ENCODE measurements at places on chromosomes 6 and 20. TPM values are rescaled to one million over a fixed set of nuclear protein-coding genes. Genes with fewer than 3 reads are reported as not detected.

Gene ADAM33
- 19.5 TPM for total RNA-seq

Gene TMC2
- total RNA-seq: not detected

Gene TGM2
- total RNA-seq: 1,516 TPM

Gene SFTA2
- not detected for total RNA-seq

Gene PTK6
- 0.14 TPM for total RNA-seq

Gene PPDPF
- total RNA-seq: 86.3 TPM

Gene ZNF133
- total RNA-seq: 18.8 TPM

Gene BIRC7
- total RNA-seq: 0.29 TPM

Gene CRISP2
- not detected for total RNA-seq

Gene UFL1
- 30.8 TPM for total RNA-seq

Gene C6orf141
- 0.72 TPM for total RNA-seq

Gene ANGPT4
- total RNA-seq: not detected

Gene PARD6B
- total RNA-seq: 9.6 TPM

Gene FAM209B
- total RNA-seq: not detected

Gene SMLR1
- not detected for total RNA-seq

All from placental pericyte (primary cell).